ENCODE measurements at places on chromosomes 2 and 18. TPM values are rescaled to one million over a fixed set of nuclear protein-coding genes. Genes with fewer than 3 reads are reported as not detected.

The DLGAP1 gene
- 2.6 TPM for total RNA-seq

DNA sequence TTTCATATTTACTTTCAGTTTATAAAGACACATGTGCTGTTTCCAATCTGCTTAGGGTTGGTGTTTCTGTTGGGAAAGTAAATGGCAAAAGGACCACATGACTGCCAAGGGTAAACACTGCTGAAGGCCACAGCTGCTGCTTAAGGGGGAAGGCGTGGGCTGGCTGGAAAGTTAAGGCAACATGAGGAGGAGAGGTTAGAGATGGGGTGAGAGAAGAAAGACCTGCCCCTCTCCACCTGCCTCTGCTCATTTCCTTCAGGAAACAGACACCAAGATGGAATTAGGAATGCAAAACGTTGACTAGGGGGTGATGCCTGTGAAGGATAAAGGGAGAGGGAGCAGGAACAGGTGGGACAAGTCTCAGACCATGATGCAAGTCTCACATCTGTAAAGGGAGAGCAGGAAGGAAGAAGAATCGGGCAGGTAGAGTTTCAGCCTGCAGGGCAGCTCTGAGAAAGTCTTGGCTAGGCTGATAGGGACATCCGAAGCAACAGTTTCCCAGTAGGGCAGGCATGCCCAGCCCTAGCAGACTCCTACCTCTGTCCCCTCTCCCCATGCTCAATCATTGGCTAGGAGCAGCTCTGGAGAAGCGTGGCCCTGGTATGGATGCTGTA lies 86.0 kb downstream of the CDC42EP3 start:
- H3K4me3 ChIP-seq = no peak overlapping the region
- H3K4me1 ChIP-seq = no peaks in the 10 kb centered on the region
- peak overlapping the region; percentile 65 for H3K27ac ChIP-seq
- no peaks in the 10 kb centered on the region for H3K27me3 ChIP-seq
- DNase-seq = no peak
- H3K36me3 ChIP-seq = no peaks in the 10 kb centered on the region

- H3K4me3 ChIP-seq = no peak overlapping the region
- peaks cover 28% of the 10 kb centered on the region for H3K4me1 ChIP-seq
- no peaks in the 10 kb centered on the region for H3K27me3 ChIP-seq
- peak; percentile 58 for DNase-seq
- H3K27ac ChIP-seq = peak overlapping the region; percentile 10
Measured at GRCh38 chr2:43044093-43044681, 182.2 kb downstream of the ZFP36L2 start.

The SPP2 gene
- total RNA-seq = not detected

DNA sequence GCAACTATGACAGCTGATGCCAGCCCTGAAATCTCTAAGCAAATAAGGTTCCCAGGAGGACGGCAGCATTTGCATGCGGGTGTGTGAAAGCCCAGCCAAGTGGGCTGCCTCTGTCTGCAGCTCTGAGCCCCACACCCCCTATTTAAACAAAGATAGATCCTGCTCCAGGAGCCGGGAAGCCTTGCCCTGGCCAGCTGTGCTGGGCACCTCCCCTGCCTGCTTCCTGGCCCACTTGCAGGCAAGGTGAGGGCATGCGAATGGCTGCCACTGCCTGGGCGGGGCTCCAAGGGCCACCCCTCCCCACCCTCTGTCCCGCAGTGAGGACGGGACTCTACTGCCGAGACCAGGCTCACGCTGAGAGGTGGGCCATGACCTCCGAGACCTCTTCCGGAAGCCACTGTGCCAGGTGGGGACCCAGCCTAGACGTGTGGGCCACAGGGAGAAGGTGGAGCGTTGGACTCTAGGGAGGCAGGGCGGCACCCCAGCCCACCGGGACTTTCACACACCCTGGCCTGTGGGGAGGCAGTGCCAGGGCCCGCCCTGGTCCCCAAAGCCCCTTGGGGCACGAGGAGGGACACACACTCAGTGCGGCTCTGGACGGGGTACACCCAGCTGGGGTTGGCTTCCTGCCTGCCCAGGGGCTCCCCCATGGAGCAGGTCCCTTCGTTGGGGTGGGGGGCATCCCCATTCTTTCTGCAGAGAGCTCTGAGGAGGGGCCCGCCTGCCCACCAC lies at the start of gene ANO7:
Gene ANO7, plus strand, starts transcription at position 317 of the 732 bp plus-strand sequence. CDS start 1,387 bp downstream, outside the sequence.
- H3K27ac ChIP-seq = no peak within 1 kb of the TSS
- no peak within 1 kb of the TSS for H3K4me3 ChIP-seq
- DNase-seq = no peak
- no peaks in the 10 kb centered on the region for H3K4me1 ChIP-seq

Measured in sigmoid colon (tissue), 7 donors.